ENCODE measurements at places on chromosomes 4 and X.

- DNase-seq, result no peak
Observed at GRCh38 chr4:116724249-116724648, 361.1 kb downstream of the TRAM1L1 start.

- no peak for DNase-seq
Observed at GRCh38 chr4:130636486-130636885, 1540.5 kb downstream of the C4orf33 start.

DNA sequence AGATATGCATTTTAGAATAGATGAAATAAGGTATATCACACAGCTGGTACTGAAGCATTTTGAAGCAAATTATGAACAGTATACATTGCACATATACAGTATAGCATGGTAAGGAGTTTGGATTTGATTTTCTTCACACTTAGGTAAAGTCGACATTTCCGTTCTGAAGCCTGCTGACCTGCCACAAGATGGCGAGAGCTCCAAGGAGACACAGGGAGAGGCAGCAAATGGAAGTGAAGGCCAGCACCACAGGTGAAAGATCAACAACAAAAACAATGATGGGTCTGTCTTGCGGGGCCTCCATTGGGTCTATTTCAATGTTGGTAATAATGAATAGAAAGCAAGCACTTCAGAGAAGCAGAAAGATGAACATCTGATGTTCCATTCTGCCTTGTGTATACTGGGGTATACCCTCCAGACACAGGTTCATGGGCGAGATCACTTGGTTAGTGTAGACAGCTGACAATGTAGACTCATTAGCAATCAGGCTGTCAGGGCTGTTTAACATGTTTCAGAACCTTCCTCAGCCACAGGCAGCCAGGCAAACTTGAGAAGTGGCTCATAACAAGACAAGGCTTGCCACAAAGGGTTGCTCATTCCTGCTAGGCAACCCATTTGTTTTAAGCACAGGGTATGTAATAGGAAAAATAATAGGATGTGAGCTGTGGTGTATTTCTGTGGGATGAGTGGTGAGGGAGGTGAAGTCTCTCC lies 21.4 kb upstream of the NOX1 start:
- DNase-seq, result peak; percentile 14

GRCh38 chrX:13005661-13006473 lies 31.0 kb downstream of the TMSB4X start:
- DNase-seq, result no peak

DNA sequence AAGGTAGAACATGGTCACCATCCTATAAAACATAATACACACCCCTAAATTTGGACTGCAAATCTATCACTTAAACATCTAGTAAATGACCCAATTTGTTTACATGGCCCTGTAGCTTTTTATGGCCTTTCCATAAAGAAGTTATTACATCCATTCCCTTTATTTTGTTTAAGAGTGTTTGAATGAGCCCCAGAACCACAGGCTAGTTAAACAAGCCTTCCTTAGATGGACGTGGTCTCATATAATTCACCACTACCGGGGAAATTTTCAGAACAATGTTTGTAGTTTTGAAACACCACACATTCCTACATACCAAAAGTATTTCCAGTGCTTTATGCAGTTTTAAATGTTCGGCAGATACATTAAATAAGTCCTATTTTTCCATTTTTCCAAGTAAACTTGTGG lies 12.3 kb downstream of the PDGFC start:
- DNase-seq, result no peak

DNA sequence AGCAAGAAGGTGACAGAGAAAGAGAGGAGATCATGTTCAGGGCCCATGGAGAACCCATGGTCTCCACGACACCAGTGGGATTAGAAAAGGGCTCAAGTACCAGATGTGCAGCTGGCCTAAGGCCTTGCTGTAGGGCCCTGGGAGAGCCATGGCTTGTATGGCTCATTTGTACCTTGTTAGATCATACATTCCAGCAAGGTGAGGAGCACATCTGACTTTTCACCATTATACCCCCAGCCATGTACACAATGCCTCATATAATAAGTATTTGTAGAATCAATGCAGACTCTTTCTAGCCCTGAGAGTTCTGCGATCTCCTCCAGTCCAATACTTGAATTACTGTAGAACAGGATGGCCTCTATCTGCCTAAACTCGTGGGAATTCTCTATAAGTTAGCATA lies 94.2 kb upstream of the MAP3K15 start:
- no peak for DNase-seq

GRCh38 chrX:54817220-54817820 lies 9.8 kb downstream of the MAGED2 start:
- DNase-seq, result no peak

DNA sequence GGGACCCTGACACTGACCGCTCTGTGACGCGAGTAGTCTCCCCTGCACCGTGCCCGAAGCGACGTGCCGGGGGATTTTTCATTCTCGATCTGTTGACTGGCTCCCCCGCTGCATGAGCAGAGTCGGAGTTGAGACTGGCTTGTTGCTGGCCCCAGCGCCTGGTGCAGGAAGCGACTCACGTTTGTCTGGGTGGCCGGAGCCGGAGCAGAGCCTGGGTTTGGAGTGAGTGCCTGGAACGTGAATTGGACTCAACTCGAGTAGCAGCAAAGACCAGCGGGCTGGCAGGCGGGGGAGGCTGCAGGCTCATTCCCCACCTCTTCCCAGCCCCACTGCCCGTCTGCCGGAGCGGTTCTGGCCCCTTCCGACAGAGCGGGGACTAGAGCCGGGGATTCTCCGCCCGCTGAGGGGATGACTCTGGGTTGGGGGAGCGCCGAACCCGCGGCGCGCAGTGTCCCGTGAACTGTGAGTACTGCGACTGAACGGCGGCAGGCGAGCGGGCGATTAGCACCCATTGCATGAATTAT lies 554 bp downstream of the PCDH7 start:
- no peak for DNase-seq

GRCh38 chr4:139791681-139792080 lies 126.1 kb downstream of the MGST2 start:
- no peak for DNase-seq

DNA sequence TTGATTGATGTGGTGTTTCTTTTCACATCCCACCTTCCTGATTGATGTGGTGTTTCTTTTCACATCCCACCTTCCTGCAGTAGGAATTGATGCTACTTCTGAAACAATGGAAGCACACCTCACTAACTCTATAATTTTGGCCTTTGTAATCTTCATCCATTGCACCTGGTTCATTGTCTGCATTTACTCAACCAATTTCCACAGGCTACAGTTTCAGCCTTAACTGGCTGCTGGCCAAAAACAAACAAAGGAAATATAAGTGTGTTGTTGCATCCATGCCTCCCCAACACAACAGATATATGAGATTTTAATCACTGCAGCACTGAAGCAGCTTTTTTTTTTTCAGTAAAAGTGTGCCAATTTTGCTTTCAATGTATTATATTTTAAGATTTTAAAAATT lies 867.6 kb upstream of the PCDH7 start:
- no peak for DNase-seq

DNA sequence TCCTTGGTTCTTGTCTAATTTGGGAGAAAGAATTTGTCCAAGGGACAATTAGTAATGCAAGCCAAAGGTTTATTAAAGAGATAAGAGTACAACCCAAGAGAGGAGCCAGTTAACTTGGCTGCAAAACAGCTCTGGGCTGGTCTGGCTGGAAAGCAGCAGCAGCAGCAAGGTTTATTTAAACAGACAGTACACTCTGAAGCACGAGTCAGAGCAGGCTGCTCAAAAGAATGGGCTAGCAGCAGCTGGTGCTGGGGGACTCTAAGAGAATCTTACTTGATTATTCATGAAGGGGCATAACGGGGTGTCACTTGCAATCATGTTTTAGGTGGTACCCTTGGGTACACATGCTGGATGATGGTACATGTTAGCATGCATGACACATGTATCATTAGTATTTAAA lies 17.1 kb upstream of the CT47C1 start:
- DNase-seq, result no peak

GRCh38 chr4:102076622-102077021 lies 268.7 kb downstream of the SLC39A8 start:
- DNase-seq, result no peak

DNA sequence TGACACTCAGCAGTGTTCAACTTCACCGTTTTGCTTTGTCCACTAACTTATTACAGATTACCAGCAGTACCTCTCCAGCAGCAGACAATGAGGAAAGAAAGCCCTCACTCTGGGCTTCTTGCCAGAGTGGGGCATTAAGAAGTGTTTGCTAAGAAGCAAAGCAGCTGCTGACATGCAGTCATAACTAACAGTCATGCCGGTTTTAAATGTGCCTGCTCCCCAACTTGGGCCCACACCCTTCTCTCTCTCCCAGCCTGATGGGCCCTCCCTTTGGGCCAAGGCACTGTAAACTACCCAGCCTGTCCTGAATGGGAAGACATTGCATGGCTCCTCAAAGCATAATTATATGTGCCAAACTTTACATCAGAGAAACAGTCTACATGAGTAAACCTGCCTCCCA lies 54.6 kb upstream of the HHIP start:
- no peak for DNase-seq

DNA sequence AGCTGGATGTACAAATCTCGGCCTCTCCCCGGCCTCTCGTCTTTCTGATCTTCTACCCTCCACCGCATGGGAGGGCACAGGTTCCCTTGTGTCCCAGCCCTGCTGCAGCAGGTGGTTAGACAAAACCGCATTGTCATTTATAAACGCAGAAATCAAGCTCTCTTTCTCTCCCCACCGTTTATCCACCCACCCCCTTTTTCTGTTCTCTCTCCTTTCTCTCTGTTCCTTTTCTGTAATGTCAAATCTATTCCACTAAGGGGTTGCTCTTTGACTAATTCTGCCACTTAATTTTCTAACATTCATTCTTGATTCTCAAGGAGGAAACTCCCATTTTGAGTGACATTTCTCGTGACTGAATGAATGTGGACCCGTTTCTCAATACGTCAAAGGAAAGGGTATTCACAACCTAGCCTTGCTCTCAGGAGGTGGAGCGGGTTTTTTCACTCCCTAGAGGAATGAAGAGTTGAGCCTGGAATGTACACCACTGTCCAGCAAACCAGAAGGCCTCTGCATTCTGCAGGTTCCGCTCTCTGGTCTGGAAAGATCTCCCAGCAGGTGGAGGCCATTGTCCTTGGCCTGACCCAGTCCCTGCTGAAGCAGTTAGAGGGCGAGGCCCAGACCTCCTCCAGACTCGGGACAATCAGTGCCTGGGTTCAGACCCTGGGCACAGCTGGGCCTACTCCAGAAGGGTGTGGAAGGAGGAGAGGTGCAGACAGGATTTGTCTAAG lies 70.9 kb upstream of the ENPP6 start:
- no peak for DNase-seq

GRCh38 chr4:3703677-3704521 lies 62.3 kb upstream of the ADRA2C start:
- no peak for DNase-seq

GRCh38 chrX:140477987-140478386 lies 26.9 kb downstream of the SOX3 start:
- no peak for DNase-seq
